ENCODE measurements at places on chromosomes 1 and 21.

DNA sequence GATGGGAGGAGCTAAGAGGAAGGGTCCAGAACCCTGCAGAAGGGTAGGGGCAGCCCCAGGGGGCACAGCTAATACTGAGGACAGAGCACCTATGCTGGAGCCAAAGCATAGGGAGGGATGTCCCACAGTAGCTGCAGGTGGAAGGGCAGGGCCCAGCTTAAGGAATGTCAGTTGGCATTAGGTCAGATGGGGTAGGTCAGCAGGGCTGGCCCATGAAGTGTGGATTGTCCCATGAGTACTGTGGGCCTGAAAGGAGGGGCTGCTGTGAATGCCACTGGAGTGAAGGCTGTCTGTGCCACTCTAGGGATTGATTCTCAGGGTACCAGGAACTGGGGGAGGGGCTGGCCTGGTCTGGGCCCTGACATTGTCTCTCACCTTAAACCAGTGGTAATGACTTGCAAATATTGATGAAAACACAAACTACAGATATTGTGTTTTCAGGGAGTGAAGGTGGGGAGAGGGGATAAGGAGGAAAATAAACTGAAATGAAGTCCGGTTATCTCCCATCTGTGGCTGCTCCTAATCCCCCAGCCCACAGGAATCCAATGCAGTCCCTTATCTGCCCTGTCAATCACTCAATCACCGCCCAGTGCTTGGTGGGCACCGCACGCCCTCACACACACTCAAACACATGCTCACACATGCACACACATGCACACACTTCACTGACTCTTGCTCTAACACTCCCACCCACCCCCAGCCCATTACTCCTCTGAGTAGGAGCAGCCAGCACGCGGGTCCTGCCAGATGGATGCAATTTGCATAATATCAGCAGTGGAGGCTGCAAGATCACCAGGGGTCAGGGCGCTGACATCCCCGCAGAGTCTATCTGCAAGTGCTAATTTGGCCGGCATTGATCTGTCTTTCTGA, 27.8 kb downstream of the DMAP1 start:
- no peak for DNase-seq

DNA sequence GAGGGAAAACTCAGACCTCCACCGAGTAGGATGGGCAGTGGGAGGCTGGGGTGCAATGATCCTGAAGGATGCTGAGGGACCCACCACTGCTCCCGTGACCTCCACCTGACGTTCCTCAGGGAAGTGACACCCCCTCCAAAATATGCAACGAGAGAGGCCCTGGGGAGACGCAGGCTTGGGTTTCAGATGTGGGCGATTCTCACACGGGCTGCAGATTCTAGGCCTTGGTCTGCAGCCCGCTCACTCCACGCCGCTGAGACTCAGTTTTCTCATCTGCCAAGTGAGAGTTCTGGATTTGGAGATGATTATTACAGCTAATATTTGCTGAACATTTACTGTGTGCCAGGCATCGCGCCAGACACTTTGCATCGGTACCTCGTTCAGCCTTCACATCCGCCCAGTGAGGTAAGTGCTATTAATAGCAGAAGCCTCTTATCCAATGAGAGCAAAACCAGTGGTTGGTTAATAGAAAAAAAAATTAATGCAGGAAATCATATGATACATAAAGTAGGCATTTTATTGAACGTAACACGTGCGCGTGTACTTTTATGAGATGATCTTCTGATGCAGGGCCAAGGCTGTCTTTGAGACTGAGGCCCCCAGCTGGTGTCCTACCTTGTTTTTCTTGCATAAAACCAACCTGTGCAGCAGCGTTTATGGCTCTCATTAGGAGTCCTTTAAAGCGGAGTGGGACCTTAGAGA, 102.0 kb upstream of the RUNX3 start:
- DNase-seq, result peak; percentile 47

- peak; percentile 51 for DNase-seq
These were observed 510 bp downstream of the DENND4B start for GRCh38 chr1:153945795-153946621.

GRCh38 chr1:245156041-245156735, 1.4 kb downstream of the KIF26B start:
- DNase-seq, result peak; percentile 84

GRCh38 chr1:186442651-186443375, 18.1 kb downstream of the PDC start:
- DNase-seq, result no peak

GRCh38 chr1:30375156-30375555, 348.2 kb downstream of the MATN1 start:
- no peak for DNase-seq

GRCh38 chr1:91080650-91081049, 58.8 kb upstream of the ZNF644 start:
- DNase-seq, result no peak

- no peak for DNase-seq
These were observed 57.7 kb downstream of the PRRX1 start for GRCh38 chr1:170721621-170722020.

DNA sequence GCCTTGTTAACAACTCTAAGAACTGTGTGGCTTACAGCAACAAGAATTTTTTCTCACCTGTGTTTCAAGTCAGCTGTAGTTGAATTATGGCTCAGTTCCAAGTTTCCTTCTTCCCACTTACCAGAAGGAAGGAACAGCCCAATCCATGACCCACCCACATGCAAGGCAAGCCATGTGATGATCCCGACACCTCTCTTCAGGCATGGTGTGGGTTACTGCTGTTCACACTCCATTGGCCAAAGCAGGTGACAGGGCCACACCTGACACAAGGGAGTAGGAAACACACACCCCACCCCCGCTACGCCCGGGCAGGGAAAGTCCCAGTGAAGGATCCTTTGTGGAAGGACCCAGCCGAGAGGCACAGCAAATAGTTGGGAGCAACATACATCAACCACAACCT, 36.3 kb downstream of the KCNJ15 start:
- DNase-seq, result peak; percentile 43

GRCh38 chr1:64839732-64840405, 95.0 kb downstream of the RAVER2 start:
- DNase-seq, result no peak

DNA sequence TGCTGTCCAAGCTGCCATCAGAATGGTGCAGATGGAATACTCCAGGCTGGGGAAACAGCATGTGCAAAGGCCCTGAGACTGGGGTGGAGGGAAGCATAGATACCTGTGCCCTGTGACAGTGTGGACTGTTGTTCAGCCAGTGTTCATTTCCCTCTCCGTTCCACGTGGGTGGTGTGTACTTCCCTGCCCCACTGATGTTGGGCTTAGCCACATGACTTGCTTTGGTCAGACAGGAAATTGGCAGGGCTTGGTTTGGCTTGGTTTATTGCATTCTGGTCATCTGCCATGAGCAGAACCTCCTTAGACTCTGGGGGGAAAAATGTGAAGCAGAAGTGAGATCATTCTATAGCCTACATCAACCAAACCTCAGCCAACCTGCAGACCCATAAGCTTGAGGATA, 102.4 kb upstream of the IGSF21 start:
- DNase-seq, result no peak

- DNase-seq, result no peak
These were observed 420.4 kb upstream of the RUNX1 start for GRCh38 chr21:35469498-35469897.

DNA sequence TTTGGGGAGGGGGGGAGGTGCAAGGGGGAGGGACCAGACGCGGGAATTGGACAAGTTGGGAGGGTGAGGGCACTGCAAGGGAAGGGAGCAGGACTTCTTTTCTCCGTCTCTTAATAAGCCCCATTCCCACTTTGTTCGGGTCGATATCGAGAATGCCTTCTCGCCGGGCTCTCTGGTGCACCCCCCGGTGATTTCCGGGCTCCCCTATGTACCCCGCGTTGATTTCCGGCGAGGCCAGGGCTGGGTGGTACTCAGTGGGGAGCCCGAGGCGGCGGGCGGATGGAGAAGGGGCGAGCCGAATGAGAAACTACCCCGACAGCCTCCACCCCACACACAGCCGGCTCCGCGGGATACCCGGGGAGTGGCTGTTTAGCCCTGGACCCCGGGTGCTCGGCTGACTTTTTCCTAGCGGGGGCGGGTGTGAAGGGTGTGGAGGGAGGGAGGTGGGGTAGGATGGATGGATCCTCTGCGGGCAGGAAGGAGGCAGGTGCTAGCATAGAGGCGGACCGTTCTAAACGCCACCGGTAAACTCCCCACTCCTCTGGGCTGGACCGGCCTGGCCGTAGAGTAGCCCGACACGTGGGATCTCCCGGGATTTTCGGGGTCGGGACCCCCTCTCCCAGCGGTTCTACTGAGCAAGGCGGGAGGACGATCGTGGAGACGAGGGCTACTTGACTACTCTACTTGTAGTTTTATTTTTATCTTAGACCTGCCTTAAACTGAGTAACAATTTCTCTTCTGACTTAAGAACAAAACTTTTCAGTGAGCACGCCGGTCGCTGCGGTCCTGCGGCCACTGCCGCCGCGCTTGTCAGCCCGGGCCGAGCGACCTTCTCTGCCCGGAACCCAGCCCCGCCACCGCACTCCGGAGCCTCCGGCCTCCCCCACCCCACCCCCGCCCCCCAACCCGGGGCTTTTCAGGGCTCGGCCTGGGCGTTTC, 1.0 kb downstream of the RNF220 start:
- DNase-seq, result peak; percentile 15

DNA sequence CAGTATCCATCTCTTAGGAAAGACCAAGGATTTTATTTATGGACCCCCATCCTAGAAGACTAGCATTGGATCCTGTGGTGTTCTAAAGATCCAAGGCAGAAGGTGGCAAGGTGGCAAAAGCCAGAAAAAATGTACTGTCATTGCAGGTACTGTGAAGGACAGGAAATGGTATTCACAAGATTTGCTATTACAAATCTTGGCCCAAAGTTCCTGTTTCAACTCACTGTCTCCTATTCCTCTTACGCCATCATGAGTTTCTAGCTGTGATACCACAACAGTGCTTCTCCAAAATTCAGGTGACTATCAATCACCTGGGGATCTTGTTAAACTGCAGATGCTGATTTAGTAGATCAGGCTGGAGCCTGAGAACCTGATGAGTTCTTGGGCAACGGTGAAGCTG, 21.4 kb downstream of the ACP6 start:
- DNase-seq, result no peak

GRCh38 chr21:42837421-42838211, 41.7 kb downstream of the WDR4 start:
- DNase-seq, result no peak

GRCh38 chr1:30698401-30698981, 24.9 kb downstream of the MATN1 start:
- DNase-seq, result no peak

GRCh38 chr1:212214325-212214724, 70.9 kb upstream of the PPP2R5A start:
- no peak for DNase-seq

GRCh38 chr21:36699546-36700294, 805 bp downstream of the SIM2 start:
- no peak for DNase-seq

GRCh38 chr21:42425591-42425990, 21.9 kb downstream of the UBASH3A start:
- no peak for DNase-seq

GRCh38 chr1:22122273-22123070, 20.4 kb downstream of the WNT4 start:
- DNase-seq, result no peak

- no peak for DNase-seq
These were observed 64.8 kb upstream of the MRPS6 start for GRCh38 chr21:34008618-34009017.

DNA sequence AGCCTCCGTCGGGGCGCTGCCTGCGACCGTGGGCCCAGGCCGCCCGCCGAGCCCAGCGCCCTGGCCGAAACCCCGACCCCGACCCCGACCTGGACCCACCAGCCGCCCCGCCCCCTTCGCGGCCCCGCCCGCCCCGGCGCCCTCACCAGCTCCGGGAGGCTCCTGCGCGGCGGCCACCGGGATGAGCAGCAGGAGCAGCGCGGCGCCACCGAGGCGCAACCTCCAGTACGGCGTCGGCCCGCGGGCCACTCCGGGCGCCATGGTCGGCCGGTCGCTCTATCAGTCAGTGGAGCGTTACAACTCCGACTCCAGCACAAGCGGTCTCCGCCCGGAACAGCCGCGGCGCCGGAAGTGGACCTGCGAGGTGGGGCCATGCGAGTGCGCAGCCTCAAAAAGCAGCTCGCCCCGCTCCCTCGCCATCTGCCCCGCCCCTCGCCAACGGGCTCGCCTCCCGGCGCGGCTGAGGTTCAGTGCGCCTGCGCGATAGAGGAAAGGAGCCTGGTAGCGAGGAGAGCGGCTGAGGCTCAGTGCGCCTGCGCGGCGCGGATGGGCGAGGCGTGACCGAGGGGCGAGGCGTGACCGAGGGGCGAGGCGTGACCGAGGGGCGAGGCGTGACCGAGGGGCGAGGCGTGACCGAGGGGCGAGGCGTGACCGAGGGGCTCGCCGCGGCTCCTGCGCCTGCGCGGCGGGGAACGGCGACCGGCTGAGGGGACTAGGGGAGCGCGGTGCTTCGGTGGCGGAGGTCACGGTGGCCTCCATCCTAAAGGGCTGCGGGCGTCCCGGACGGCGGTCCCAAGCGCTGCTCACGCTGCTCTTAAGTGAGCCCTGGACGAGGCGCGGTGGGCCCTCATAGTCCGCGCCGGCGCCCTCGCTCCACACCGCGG, at the start of gene PTTG1IP:
Gene PTTG1IP, minus strand, starts transcription at position 335 of the 884 bp plus-strand sequence. Its CDS starts 74 bp downstream, at position 261.
- peak; percentile 95 for DNase-seq

DNA sequence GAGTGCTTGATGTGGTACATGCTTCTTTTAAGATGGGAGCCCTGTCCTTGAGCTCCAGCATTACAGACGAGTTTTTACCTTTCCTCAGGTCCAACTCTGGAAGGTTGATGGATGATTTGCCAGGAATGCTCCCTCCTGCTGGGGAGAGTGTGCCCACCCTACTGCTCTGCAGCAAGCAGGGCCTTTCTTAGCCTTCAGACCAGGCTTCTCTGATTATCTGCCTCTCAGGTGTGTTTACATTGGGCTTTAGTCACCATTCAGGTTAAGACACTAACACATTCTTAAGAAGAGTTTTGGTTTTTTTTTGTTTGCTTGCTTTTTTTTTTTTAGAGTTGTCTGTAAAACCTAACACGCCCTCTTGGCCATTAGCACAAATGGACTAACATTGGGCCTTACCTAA, 301.8 kb downstream of the KCNT2 start:
- no peak for DNase-seq

DNA sequence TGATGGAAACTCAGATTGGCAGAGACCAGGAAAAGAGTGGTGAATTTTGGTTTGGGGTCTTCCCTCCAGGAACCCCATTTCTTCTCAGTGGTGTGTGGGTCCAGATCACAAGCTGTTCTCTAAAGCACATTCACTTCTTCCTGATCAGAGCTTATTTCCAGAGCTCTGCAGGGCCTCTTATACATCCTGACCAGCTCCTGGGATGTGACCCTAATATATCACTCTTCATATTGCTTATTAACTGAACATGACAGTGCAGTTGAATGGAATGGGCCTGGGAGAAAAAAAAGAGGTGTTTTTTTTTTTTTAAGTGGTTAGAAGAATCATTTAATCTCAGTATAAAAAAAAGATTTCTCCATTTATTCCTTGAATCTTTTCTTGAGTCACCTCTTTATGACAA, 29.6 kb upstream of the DNM3 start:
- no peak for DNase-seq

GRCh38 chr1:184825571-184825970, 70.9 kb upstream of the EDEM3 start:
- DNase-seq, result no peak

All from NCI-H2171 treated with DMSO at 0.1 percent for 48 hours (cell line).